ENCODE measurements at places on chromosomes 13 and 19.

GRCh38 chr19:12596927-12597548 lies 13.6 kb downstream of the ZNF490 start:
- no peak for DNase-seq

DNA sequence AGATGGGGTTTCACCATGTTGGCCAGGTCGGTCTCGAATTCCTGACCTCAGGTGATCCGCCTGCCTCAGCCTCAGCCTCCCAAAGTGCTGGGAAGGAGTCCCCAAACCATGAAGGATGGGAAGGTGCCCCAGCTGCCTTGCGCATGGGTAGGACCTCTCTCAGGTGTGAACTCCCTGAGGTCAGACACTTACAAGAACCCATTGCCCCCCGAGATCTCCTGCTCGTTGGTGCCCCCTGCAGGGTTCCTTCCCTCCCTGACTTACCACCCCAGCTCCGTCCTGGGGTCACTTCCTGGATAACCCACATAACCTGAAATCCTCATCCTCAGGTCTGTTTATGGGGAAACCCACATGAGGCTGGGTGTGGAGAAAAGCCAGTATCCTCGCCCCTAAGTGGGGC lies 41.7 kb downstream of the UNC13A start:
- no peak for DNase-seq

DNA sequence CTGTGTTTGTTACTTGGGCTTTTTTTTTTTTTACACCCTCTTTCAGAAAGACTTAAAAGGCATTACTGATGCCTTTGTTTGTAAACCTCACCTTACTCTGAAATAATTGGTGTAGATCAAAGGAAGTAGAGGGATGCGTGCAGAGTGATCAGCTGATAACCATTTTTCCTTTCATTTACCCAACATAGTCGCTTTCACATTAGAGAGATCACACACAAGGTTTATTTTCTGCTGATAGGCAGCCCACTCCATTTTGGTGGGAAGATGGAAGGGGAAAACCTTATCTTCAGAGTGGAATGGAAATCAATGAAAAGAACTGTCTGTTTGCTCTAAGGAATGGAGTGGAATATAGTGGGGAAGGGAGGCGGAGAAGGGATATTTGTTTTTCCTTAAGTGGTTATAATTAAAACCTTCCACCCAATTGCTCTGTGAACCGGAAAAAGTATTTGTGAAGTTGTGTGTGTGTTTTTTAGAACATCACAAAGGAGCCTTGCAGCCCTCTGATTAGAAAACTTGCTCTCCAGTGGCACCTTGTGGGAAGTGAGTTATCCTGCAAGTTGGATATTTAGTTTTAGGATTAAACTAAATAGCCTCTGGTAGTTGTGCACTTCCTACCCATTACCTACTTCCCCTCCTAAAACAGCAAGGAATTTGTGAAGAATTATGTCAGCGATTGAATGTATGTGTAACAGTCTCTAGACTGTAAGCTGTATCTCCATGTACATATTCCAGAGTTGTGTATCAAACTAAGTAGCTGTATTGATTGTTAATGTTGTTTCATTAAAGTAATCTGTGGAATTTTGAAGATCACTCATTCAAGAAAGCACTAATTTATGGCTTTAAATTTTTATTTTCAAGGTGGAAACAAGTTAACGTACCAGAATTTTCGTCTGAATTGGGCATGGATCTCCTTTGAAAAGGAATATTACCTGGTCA lies 76.8 kb downstream of the FREM2 start:
- DNase-seq = peak; percentile 33

DNA sequence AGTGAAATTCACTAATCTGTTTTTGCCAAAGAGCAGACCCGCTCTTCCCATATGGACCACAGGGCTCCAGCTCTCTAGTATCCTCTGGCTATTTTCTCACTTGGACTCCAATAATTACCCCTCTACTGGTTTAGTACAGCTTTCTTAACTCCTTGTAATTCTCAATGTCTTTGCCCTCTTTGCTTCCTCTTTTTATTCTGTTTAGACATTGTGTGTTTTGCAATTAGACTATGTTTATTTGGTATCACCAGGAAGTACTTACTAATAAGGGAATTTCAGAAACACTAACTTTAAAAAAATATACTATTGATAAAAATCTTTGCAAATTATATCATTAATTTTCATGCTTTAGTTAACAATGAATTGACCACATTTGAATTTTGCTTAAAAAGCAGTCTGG lies 111.6 kb upstream of the OBI1 start:
- no peak for DNase-seq

- DNase-seq = no peak
These were observed 78.4 kb downstream of the MIPEP start for GRCh38 chr13:23810685-23811240.

GRCh38 chr13:39815345-39816111 lies 160.1 kb downstream of the COG6 start:
- peak; percentile 9 for DNase-seq

- DNase-seq = no peak
These were observed 351.2 kb upstream of the ARGLU1 start for GRCh38 chr13:106919133-106919532.

GRCh38 chr19:31353833-31354232 lies 4.6 kb upstream of the TSHZ3 start:
- DNase-seq = no peak

GRCh38 chr13:48201044-48201443 lies 32.0 kb upstream of the ITM2B start:
- DNase-seq = no peak

DNA sequence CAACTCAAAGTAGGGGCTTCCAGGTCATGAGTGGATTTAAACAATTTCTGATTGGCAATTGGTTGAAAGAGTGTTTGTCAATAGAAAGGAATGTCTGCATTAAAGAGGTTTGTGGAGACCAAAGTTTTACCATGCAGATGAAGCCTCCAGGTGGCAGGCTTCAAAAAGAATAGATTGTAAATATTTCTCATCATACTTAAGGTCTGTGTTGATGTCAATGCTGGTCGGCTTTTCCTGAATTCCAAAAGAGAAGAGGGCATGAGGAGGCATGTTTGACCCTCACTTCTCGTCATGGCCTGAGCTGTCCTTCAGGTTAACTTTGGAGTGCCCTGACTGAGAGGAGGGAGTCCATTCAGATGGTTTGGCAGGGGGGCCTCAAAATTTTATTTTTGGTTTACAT lies 125.4 kb upstream of the RFC3 start:
- DNase-seq = no peak

- DNase-seq = peak; percentile 42
These were observed 2.6 kb upstream of the KLK15 start for GRCh38 chr19:50835785-50836542.

- DNase-seq = no peak
These were observed 9.8 kb downstream of the ZNF229 start for GRCh38 chr19:44438441-44438840.

DNA sequence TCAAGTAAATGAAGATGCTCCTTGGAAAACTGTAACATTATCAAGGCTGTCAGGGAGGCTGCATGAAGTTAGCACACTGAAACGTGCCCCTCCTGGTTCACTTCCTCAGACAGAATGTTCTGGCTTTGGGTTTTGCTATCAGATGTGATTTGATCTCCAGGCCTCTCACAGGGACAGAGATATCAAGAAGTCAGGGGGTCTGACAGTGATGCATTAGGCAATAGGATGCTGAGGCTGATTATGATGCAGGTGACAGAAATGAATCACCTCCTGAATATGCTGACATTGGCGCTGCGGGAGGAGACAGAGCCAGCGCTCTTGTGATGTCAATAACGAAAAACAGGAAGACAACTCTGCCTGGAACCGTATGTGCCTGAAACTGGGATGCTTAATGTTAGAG lies 278.5 kb downstream of the DCT start:
- DNase-seq = no peak

DNA sequence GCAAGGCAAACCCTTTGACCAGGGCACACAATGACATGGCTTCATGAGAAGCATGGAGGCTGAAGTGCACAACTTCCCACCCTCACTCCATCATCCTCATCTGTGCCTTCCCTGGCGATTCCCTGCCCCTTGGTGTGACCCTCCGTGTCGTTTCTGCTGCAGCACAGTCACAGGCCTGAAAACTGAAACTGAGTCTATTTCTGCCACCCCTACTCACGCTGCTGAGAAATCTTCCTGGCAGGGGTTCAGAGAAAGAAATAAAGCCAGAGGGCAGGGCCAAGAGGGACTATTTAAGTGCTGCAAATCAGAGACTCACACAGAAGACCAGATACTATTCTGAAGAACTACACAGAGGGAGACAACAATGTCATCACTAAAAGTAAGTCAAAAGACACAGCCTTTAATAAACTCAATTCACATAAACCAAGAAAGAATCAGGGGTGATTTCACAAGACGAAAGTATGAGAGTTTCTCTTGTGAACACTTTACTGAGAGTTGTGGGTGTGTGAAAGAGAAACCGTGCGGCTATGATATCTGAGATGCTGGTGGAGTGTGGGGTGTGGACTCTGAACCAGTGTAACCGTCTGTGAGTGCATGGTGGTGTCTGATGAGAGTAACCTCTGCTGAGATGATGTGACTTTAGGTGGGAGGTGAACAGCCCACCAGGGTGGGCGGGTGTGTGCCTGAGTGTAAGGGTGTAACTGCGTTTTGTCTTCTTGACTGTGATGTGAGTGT lies 23.5 kb downstream of the LGALS16 start:
- DNase-seq = no peak

DNA sequence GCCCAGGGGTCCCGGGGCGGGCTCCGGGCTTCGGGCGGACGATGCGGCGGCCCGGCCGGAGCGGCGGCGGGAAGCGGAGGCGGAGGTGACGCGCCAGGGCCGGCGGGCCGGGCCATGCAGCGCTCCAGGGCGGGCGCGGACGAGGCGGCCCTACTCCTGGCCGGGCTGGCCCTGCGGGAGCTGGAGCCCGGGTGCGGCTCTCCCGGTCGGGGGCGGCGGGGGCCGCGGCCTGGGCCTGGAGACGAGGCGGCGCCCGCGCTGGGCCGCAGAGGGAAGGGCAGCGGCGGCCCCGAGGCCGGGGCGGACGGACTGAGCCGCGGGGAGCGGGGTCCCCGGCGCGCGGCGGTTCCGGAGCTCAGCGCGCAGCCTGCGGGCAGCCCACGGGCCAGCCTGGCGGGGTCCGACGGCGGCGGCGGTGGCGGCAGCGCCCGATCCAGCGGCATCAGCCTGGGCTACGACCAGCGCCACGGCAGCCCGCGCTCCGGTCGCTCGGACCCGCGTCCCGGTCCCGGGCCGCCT lies 362 bp downstream of the WTIP start:
- DNase-seq = no peak

DNA sequence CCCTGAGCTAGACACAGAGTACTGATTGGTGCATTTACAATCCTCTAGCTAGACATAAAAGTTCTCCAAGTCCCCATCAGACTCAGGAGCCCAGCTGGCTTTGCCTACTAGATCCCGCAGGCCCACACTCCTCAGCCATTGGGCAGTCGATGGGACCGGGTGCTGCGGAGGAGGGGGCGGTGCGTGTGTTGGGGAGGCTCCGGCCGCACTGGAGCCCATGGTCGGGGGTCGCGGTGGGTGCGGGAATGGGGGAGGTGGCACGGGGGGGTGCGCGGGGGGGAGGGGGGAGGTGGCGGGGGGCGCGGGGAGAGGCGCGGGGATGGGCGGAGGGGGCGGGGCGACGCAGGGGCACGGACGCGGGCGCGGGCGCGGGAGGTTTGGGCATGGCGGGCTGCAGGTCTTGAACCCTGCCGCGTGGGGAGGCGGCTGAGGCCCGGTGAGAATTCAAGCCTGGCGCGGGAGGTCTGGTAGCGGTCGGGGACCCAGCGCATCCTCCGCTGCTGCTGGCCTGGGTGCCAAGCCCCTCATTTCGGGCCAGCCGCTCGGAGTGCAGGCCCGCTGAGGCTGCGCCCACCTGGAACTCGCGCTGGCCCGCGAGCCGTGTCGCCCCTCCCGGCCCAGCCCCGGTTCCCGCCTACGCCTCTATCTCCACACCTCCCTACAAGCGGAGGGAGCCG lies 674.1 kb downstream of the SLITRK5 start:
- no peak for DNase-seq

- peak; percentile 67 for DNase-seq
These were observed 63.9 kb downstream of the LHFPL6 start for GRCh38 chr13:39538816-39539790.

GRCh38 chr19:48445256-48445605 lies 552 bp upstream of the GRWD1 start:
- DNase-seq = peak; percentile 94

DNA sequence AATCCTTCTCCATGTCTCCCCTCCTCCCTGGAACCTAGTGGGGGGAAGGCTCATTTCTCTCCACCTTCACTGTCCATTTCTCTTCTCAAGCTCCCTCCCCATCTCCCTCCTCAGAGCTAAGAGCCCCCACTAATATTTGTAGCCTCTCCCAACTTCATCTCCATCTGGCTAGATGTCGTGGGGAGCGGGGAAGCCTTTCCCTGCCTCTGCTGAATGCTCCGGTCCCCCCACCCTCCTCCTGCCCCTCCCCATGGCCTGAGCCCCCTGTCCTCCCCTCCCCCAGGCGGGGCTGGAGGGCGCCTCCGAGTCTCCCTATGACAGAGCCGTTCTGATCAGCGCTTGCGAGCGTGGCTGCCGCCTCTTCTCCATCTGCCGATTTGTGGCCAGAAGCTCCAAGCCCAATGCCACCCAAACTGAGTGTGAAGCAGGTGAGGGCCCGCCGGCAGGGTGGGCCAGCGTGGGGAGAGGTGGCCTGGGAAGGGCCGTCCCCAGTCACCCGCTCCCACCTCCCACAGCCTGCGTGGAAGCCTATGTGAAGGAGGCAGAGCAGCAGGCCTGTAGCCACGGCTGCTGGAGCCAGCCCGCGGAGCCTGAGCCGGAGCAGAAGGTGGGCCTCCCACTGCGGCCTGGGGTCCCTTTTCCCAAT lies 1.0 kb downstream of the TMEM59L start:
- DNase-seq = no peak

- no peak for DNase-seq
These were observed 222.4 kb upstream of the PCDH17 start for GRCh38 chr13:57409121-57409520.

DNA sequence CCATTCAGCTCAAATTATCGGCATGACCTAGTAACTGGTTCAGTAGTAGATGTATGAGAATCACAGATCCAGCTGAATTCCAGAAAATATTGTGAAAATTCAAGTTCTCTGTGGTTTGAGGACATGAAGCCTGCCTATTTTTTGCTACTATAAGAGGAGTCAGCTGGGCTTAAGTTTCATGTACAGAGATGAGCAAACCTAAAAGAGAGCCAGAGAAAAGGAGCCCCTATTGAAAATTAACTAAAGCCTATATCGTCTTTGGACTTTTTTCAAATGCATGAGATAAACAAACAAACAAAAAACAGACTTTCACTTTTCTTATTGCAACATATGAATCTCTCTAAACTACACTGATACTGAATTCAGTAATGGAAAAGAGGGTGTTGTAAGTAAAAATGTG lies 106.8 kb upstream of the SPRY2 start:
- DNase-seq = no peak

DNA sequence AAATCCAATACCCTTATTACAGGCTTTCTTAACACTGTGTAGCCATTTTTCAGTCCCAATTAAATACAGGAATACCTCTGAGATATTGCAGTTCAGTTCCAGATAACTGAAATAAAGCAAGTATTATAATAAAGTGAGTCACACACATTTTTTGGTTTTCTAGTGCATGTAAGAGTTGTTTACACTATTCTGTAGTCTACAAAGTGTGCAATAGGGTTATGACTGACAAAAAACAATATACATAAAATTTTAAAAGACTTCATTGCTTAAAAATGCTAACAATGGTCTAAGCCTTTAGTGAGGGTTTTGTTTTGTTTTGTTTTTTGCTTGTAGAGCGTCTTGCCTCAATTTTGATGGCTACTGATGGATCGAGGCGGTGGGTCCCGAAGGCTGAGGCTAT lies 434.4 kb upstream of the NBEA start:
- DNase-seq = no peak

- DNase-seq = peak; percentile 74
These were observed 12.8 kb upstream of the PEAK3 start for GRCh38 chr19:2294687-2295335.
